Type B pancreatic cell (in vitro differentiated cells): ENCODE measurements at places on chromosomes 11 and 22. TPM values are rescaled to one million over a fixed set of nuclear protein-coding genes. Genes with fewer than 3 reads are reported as not detected.

DNA sequence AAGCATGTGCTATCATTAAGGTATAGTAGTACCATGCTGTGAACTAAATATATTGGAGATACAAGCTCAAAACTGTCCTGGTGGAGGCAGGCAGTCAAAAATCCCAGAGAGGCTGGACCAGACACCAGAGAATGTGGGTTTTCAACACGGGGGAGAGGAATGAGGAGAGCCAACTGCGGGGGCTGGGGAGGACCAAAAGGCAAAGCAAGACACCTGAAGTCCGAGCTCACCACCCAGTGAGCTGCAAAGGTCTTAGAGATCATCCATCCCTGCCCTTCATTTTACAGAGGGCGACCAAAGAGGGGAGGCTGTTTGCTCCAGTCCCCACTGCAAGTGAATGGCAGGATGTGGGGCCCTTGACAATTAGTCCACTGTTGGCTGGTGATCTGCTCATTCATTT, 10.0 kb downstream of the RIBC2 start:
- peaks cover 16% of the 10 kb centered on the region for H3K4me1 ChIP-seq
- peak; percentile 29 for DNase-seq
- H3K27ac ChIP-seq, result peak overlapping the region; percentile 93
- no peak overlapping the region for H3K4me3 ChIP-seq
- peaks cover 3% of the 10 kb centered on the region for H3K27me3 ChIP-seq

- no peak overlapping the region for H3K27ac ChIP-seq
- DNase-seq, result no peak
- no peaks in the 10 kb centered on the region for H3K36me3 ChIP-seq
- H3K4me1 ChIP-seq, result no peaks in the 10 kb centered on the region
- H3K27me3 ChIP-seq, result peaks cover 5% of the 10 kb centered on the region
Measured at GRCh38 chr11:101010899-101011298, 118.7 kb downstream of the PGR start.

- peaks cover 13% of the 10 kb centered on the region for H3K4me1 ChIP-seq
- no peak overlapping the region for H3K27ac ChIP-seq
- no peak for DNase-seq
- no peak overlapping the region for H3K4me3 ChIP-seq
Measured at GRCh38 chr22:35524966-35525686, 15.5 kb upstream of the RASD2 start.

The MMP27 gene
- total RNA-seq, result not detected in 2 replicates
